ENCODE measurements at places on chromosomes 1 and 21.

DNA sequence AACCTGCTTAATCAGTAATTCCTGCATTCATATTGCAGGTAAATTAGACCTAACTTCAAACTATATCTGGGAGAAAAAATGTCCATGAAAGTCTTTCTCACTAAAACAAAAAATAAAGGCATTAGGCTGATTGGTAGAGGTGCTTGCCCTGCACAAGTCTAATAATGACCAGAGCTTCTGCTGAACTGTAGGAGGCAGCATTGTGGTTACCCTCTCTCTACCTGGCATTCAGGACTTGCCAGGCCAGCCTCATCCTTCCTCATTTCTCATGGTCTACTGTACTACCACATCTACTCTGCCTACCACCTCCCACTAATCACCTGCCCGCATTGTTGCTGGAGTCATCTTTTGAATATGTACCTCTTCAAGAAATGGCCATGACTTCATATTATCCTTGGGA, 60.8 kb upstream of the KRTAP11-1 start:
- DNase-seq, result no peak
- H3K36me3 ChIP-seq, result no peaks in the 10 kb centered on the region
- H3K4me3 ChIP-seq, result no peak overlapping the region
- no peaks in the 10 kb centered on the region for H3K4me1 ChIP-seq
- no peaks in the 10 kb centered on the region for H3K27me3 ChIP-seq

DNA sequence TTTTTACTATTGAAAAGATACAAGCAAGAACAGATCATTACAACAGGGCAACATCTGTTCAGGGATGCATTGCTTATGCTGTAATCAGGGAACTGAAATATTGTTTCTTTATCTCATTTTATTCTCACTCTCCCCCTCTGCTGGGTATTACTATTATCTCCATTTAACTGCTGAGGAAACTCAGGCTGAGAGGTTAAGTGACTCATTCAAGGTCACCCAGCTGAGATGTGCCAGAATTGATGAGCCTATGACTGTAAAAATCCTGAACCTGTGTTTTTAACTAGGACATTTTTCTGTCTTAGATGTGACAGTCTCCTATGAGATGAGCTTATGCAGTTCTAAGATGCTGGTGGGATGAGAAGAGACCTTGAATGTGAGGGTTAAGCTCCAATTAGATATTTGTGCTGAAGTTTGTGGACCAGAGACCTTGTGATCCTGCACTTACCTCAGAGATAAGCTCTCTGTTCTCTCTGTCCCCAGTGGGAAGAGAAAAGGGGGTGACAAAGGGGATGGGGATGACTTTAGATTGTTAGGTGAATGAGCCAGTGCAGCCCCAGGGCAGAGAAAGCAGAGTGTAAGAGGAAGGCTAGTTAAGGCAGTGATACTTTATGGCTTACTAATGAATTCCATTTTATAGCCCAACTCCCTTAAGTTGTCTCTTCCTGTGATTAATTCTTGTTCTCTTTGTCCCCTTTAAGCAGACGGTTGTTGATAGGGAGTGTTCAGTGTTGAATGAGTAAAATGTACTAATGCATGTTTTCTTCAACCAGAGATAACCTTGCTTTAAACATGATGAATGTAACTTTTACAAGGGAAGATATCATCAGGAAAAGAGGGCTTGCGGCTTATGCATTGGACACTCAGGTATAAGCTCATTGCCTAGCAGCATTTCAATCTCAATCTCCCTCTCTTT, 111.4 kb downstream of the HLX start:
- no peaks in the 10 kb centered on the region for H3K4me1 ChIP-seq
- no peak for DNase-seq
- H3K27me3 ChIP-seq, result no peaks in the 10 kb centered on the region

GRCh38 chr1:173212952-173213491, 5.9 kb upstream of the TNFSF4 start:
- H3K4me3 ChIP-seq, result no peak overlapping the region
- no peaks in the 10 kb centered on the region for H3K36me3 ChIP-seq
- no peaks in the 10 kb centered on the region for H3K4me1 ChIP-seq
- DNase-seq, result no peak
- no peak overlapping the region for H3K27ac ChIP-seq
- H3K27me3 ChIP-seq, result no peaks in the 10 kb centered on the region

DNA sequence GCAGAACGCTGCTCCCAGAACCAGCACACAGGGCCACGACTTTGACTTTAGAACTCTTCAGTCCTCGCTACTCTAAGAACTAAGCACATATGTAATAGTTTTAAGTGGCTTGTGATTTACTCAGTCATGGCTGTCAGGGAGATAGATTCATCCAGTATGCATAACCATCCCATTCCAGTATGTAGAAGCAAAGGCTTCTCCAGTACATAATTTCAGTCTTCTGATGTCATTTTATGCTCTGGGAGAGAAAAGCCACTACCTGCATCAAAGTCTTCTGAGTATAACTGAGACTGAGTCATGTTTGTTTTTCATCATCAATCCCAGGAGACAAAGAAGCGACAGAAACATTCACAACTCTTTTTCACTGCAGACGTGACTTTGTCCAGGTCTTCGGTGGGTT, 885.7 kb downstream of the PLA2G4A start:
- no peak overlapping the region for H3K27ac ChIP-seq
- no peak for DNase-seq
- no peak overlapping the region for H3K4me3 ChIP-seq

DNA sequence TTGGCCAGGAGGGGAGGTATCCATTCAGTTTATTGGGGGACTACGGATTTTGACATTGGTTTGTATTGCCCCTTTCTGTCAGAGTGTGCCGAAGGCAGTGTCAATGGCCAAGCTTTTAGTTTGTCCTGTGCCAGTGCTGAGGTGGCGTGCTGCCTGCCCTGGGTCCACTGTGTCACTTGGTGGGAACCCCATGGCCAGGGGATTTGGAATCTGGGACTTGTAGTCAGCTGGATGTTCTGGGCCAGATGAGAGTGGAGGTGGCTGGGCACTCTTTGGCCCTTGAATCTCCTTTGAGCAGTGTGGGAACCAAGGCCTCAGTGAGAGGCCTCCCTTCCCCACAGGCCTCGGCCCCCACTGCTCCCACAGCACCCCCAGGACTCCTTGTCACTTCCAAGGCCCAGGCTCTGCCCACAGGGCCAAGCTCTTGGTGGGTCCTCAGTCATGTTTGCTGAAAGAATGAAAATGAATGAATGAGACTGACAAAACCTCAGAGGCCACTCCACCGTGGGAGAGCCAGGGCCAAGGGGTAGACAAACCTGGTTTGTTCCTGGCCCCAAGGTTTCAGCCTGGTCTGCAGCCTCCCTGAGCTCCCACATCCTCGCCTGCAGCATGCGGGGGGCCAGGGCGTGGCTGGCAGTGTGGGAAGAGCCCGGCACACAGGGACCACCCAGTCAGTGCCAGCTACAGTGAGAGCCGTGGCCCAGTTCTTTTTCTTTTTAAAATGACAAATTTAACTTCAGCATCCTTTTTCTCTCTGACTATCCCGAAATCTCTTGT, 412.2 kb downstream of the MATN1 start:
- no peak for DNase-seq
- no peak overlapping the region for H3K4me3 ChIP-seq
- H3K27me3 ChIP-seq, result no peaks in the 10 kb centered on the region
- no peaks in the 10 kb centered on the region for H3K36me3 ChIP-seq
- no peak overlapping the region for H3K27ac ChIP-seq

GRCh38 chr1:226937940-226938725, 2.0 kb upstream of the COQ8A start:
- no peaks in the 10 kb centered on the region for H3K36me3 ChIP-seq
- peaks cover 6% of the 10 kb centered on the region for H3K4me1 ChIP-seq
- no peak overlapping the region for H3K27ac ChIP-seq
- H3K4me3 ChIP-seq, result no peak overlapping the region

GRCh38 chr1:20413136-20413775, 72.8 kb downstream of the CAMK2N1 start:
- no peaks in the 10 kb centered on the region for H3K36me3 ChIP-seq
- no peaks in the 10 kb centered on the region for H3K4me1 ChIP-seq
- no peak overlapping the region for H3K27ac ChIP-seq

DNA sequence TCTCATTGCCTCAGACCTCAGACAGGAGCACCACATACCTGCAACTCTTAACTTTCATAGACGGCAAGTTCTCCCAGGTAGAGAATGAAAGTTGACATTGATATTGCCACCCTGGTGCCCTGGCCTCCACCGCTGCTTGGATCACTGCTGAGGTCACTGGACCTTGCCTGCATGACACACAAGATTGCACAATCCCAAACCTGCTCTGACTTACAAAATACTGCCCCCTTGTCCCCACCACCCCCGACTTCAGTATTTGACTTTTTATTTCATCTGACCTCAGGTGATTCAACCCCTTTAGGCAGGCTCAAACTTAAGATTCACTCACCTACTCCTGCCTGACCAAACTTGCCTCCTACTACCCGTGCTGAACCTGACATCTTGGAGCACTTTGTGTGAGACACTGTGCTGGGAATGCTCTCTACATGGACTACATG, 43.1 kb upstream of the S1PR1 start:
- no peak for DNase-seq
- no peak overlapping the region for H3K27ac ChIP-seq
- H3K4me3 ChIP-seq, result no peak overlapping the region
- no peaks in the 10 kb centered on the region for H3K36me3 ChIP-seq

DNA sequence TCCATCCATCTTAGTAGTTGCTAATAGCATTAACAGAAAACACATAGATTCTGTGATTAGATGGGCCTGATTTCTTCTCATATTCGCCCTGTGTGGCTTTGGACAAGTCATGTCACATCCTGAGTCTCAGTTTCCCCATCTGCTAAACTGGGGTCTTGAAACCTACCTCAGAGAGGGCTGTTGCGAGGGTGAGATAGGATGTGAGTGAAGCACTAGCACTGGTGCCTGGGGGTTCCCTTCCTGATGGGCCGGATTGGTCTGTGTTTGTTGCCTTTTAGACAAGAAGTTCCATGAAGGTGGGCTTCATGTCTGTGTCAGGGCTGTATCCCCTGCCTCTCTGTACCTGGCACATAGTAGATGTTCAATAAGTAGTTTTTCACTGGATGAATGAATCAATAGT, 3.5 kb upstream of the MAN1C1 start:
- no peaks in the 10 kb centered on the region for H3K36me3 ChIP-seq
- no peak overlapping the region for H3K27ac ChIP-seq
- peaks cover 44% of the 10 kb centered on the region for H3K4me1 ChIP-seq
- H3K4me3 ChIP-seq, result no peak overlapping the region
- no peaks in the 10 kb centered on the region for H3K27me3 ChIP-seq
- no peak for DNase-seq

DNA sequence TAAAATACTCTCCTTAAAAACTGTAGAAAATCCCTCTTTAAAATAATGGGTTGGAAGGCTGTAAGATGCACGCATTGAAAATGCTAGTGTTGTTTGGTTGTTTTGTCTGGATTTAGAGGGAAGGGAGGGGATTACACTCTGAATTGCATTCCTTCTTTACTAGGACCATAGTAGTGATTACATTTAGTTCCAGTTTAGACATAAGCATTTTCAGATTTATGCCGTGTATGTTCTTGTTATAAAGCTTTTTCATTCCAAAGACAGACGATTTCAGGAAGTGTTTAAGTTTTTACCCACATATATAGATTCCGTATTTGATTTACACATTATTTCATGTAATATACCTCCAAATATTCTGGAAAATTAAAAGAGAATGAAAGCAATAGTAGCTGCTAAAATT, 538.4 kb downstream of the PTPRC start:
- no peak overlapping the region for H3K27ac ChIP-seq
- no peaks in the 10 kb centered on the region for H3K4me1 ChIP-seq
- H3K4me3 ChIP-seq, result no peak overlapping the region
- no peaks in the 10 kb centered on the region for H3K36me3 ChIP-seq

DNA sequence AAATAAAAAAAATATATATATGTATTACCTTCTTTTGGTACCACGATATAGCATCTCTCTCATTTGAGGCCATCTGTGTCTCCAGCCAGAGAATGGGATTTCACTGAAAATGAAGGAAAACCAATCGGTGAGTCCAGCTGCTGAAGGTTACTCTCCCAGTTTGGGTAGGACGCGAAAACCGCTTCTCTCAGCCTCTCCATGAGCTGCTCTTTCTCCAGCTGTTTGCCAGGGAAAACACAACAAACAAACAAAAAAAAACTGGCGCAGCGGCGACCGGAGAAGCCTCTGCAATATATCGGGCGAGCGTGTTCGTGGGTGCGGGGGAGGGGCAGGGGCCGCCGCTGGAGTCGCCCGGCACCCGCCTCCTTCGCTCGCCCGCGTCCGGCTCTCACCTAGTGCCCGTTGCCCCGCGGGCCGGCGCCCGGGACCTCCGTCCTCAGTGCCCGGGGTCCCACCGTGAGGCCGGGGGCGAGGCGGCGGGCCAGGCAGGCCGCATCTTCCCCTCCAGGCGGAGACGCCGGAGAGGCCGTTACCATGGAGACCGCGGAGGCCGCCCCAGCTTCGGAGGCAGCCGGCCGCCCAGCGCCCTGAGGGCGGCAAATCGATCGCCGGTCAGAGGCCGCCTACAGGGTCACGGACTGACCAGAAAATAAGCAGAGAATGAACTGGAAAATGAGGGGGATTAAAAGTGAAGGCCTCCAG, 504 bp downstream of the PHTF1 start:
- H3K27ac ChIP-seq, result peak overlapping the region; percentile 91
- H3K27me3 ChIP-seq, result no peaks in the 10 kb centered on the region
- peak overlapping the region; percentile 93 for H3K4me3 ChIP-seq
- peaks cover 13% of the 10 kb centered on the region for H3K36me3 ChIP-seq

- H3K4me3 ChIP-seq, result no peak overlapping the region
- H3K36me3 ChIP-seq, result no peaks in the 10 kb centered on the region
- no peak for DNase-seq
- no peaks in the 10 kb centered on the region for H3K4me1 ChIP-seq
These were observed 11.4 kb upstream of the VANGL1 start for GRCh38 chr1:115630342-115630741.

- H3K4me1 ChIP-seq, result peaks cover 21% of the 10 kb centered on the region
- H3K36me3 ChIP-seq, result no peaks in the 10 kb centered on the region
These were observed at the start of gene TCEA3 for GRCh38 chr1:23424293-23425192. Gene TCEA3, minus strand, starts transcription at chr1:23424748. Its CDS starts 115 bp downstream, at chr1:23424633.

DNA sequence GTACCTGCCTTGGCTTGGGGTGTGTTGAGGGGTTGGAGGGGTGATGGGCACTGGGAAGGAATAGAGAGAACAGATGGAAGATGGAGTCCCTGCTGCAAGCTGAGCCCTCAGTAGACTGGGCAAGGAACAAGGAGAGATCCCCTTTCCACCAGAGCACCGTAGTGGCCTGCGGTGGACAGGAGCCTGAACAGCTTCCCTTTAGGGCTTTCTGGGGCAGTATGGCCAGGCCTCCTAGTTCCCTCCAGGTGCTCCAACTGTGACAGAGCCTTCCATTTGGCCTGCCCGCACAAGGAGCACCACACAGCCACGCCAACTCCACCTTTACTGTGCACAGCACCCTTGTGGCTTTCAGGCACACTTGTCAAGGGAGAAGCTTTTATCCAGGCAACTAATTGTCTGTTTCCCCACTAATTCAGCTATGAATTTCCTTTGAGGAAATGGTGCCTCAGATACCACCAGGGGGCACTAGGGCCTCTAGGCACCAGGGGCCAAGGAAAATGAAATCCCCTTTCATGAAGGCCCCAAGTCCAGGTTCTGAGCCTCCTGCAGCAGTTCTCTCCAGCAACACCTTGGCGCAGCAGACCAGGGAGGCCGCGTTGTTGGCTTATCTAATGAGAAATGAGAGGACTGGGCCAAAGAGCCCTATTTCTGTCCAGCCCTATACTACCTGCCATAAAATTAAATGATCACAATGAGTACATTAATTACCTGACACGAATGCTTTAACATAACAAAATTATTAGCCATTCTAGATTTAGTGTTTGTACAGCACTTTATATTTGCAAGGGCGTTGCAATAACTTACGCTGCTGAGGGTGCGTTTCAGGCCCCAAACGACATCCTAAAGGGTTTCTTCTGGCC, 23.1 kb upstream of the ERI3 start:
- no peaks in the 10 kb centered on the region for H3K36me3 ChIP-seq
- DNase-seq, result peak; percentile 79
- no peaks in the 10 kb centered on the region for H3K4me1 ChIP-seq
- peaks cover 4% of the 10 kb centered on the region for H3K27me3 ChIP-seq
- no peak overlapping the region for H3K4me3 ChIP-seq
